ENCODE measurements at places on chromosomes 3 and 15. TPM values are rescaled to one million over a fixed set of nuclear protein-coding genes. Genes with fewer than 3 reads are reported as not detected.
A peak's percentile ranks its signal among the peaks of the same experiment; 100 is the strongest.

DNA sequence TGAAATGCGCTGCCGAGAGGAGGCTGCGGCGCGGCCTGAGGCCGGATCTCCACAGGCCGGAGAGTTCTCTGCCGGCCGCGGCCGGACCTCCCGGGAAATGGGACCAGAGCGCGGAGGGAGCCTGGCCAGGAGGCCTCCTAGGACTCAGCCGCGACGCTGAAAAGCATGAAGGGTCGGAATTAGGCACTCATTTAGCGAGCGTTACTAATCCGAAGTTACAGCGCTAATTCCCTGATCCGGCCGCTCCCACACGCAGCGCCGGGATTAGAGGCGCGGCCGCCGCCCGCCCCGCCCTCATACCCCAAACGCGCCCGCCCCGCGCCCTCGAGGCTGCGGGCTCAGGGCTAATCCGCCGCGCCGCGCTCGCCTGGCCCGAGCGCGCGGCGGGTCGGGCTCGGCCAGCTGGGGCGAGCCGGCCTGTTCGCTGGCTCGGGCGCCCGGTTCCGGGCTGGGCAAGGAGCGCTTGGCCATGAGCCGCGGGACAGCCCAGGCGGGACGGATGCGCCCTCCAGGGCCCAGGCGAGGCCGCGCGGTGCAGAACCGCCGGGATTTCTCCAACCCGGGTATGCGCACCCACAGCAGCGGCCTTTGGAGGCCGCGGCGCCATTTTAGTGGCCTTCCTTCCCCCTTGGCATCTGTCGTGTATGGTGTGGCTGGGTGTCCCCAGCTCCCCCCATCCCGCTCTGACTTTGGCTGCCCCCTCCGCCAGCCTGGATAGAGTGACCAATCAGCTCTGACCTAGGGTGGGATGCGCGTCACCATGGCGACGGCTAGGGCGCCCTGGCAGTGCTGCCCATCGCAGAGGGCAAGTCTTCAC is 36.8 kb upstream of the POLG start:
- no peak overlapping the region for H3K27ac ChIP-seq
- DNase-seq, result no peak
- peaks cover 12% of the 10 kb centered on the region for H3K4me1 ChIP-seq
- H3K27me3 ChIP-seq, result peaks cover 90% of the 10 kb centered on the region
- H3K4me3 ChIP-seq, result no peak overlapping the region

GRCh38 chr3:143476965-143477640 is 357.5 kb downstream of the CHST2 start:
- H3K27ac ChIP-seq, result no peak overlapping the region
- H3K27me3 ChIP-seq, result no peaks in the 10 kb centered on the region
- no peak overlapping the region for H3K4me3 ChIP-seq
- H3K36me3 ChIP-seq, result no peaks in the 10 kb centered on the region
- no peak for DNase-seq

DNA sequence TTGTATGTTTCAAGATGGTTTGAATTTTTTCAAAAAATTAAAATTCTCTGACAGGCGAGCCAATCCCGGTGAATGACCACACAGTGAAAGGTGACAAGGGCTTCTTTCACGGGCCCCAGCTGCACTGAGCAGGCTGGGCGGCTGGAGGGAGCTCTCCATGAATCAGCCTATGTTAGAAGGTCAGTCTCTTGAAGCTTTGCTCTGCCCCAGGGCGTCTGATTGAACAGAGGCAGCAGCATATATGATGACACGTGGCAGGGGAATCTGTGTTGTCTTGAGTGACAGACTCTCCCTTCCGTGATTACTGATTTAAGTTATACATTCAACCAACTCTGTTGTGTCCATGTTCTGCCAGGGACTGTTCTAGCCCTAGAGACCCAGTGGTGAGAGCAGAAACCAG is 51.5 kb downstream of the ISG20 start:
- H3K27me3 ChIP-seq, result peaks cover 5% of the 10 kb centered on the region
- H3K4me3 ChIP-seq, result no peak overlapping the region
- no peak overlapping the region for H3K27ac ChIP-seq
- no peaks in the 10 kb centered on the region for H3K4me1 ChIP-seq
- H3K36me3 ChIP-seq, result no peaks in the 10 kb centered on the region

DNA sequence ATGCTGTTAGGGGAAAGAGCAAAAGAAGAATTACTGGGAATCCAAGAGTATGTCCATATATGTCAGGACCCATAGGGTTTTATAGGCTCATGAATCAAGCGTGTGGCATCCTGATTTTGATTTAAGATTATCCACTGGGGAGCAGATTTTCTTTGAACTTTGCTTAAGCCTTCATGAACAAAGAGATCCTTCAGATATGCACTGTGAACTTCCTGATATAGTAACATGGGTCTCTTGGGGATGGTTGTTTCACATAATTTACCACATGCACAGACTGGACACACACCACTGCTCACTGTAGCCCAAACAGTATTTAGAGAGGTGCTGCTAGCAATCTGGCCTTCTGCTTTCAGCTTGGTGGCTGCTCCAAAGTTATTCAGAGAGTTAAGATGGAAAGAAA is 200.9 kb upstream of the ZPLD1 start:
- no peak overlapping the region for H3K27ac ChIP-seq
- H3K36me3 ChIP-seq, result no peaks in the 10 kb centered on the region
- H3K27me3 ChIP-seq, result no peaks in the 10 kb centered on the region
- peaks cover 5% of the 10 kb centered on the region for H3K4me1 ChIP-seq
- DNase-seq, result no peak

DNA sequence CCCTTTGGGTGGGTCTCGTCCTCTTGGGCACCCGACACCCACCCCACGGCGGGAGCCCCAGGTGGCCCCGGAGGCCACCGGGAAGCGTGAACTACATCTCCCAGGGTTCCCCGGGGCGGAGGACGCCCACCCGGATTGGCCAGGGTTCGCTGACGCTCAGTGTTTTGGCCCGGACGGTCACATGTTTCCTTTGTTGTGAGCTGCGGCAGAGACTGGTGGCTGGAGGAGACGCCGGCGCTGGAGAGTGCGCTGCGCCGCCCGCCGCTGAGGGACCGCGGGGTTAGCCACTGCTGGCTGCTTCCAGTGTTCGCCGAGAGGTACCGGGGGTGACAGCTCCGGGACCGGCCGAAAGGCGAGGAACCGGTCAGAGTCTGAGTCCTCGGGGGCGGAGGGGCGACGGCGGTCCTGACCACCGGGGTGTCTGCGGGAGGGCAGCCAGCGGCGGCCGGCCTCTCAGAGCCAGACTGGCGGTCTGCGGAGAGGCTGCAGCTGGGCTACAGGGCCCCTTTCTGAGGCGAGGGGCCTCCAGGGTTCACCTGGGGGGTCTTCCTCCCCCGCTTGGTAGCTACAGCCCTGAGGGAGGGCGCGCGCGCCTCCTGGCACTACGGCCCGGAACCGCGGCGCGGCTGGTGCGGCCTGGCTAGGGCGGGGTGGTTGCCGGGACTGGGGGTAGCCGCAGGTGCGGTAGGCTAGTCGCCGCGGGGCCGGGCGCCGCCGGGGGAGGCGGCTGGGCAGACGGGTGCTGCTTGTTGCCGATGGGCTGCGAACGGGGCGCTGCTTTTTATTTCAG is at the start of gene KLHL24:
Gene KLHL24, plus strand, starts transcription at position 193 of the 790 bp plus-strand sequence. CDS start 14,734 bp downstream, outside the sequence.
- H3K4me3 ChIP-seq, result peak within 1 kb of the TSS; percentile 87
- peak; percentile 92 for DNase-seq
- peaks cover 2% of the 10 kb centered on the region for H3K36me3 ChIP-seq
- H3K27ac ChIP-seq, result peak within 1 kb of the TSS; percentile 94
- H3K27me3 ChIP-seq, result no peaks in the 10 kb centered on the region

The GASK1A gene
- not detected for total RNA-seq

The GHSR gene
- not detected for total RNA-seq

DNA sequence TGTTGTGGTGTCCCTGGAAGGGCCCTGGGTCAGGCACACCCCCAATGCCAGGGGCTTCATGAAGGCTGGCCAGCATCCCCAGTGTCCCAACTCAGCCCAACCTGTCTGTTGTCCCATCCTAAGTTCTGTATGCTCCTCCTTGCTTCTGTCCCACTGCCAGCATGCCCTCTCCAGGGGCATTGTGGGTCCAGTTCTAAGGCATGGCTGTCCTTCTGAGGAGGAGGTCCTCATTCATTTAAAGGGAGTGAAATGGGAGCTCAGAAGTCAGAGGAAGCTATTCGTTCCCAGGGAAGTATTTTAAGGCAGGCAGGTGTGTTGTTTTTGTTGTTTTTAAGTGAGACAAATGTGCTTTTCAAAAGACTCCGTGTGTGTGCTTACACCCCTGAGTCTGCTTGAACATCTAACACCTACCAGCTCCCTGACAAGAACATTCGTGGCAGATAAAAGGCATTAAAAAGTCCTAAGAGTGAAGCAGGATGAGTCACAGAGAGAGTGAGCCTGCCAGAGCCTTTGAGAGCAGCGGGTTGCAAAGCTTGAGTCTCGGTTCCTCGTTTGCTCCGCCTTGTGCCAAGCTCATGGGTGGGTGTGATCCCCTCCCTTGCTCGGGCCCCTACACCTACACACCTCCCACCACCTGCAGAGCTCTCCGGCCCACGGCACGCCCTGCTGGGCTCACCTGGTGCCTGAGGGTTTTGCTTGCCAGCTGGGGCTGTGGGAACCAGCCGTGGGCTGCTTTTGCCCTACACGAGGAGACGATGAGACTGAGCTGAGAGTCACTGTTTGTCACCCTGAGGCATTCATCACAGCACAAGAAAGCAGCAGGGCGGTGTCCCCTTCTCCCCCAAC is 183.4 kb upstream of the TOPAZ1 start:
- H3K27me3 ChIP-seq, result no peaks in the 10 kb centered on the region
- peaks cover 24% of the 10 kb centered on the region for H3K4me1 ChIP-seq
- H3K4me3 ChIP-seq, result peak overlapping the region; percentile 55

DNA sequence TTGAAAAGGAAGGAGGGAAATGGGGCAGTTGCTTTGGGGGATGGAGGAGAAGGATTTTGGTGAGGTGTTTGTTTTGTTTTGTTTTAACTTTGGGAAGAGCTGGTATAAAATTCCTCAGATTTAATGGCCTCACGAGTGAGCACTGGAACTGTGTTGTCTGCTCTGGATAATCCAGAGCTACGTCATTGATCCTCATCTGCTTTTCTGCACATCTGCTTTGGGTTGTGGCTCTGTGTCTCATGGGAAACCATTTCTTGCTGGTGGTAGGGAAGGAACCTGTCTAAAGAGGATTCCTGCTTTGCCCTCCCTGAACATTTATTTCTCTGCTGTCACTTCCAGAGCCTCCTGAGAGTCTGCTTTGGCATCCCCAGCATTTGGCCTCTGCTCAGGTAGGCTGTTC is 3.1 kb downstream of the SNRK start:
- no peak for DNase-seq
- H3K4me3 ChIP-seq, result peak overlapping the region; percentile 88
- H3K36me3 ChIP-seq, result peaks cover 20% of the 10 kb centered on the region

- peaks cover 2% of the 10 kb centered on the region for H3K36me3 ChIP-seq
- no peak overlapping the region for H3K4me3 ChIP-seq
- H3K27me3 ChIP-seq, result no peaks in the 10 kb centered on the region
- H3K4me1 ChIP-seq, result peaks cover 4% of the 10 kb centered on the region
- H3K27ac ChIP-seq, result no peak overlapping the region
Measured at GRCh38 chr3:52341123-52341522, 25.0 kb downstream of the DNAH1 start.

- H3K27ac ChIP-seq, result no peak overlapping the region
- no peaks in the 10 kb centered on the region for H3K36me3 ChIP-seq
- H3K4me3 ChIP-seq, result no peak overlapping the region
- no peaks in the 10 kb centered on the region for H3K4me1 ChIP-seq
Measured at GRCh38 chr3:185716436-185717108, 108.3 kb downstream of the IGF2BP2 start.

GRCh38 chr3:53140847-53141845 is 10.9 kb upstream of the RFT1 start:
- no peaks in the 10 kb centered on the region for H3K36me3 ChIP-seq
- H3K4me3 ChIP-seq, result no peak overlapping the region
- no peaks in the 10 kb centered on the region for H3K27me3 ChIP-seq

The GPR27 gene
- 0.68 TPM for total RNA-seq

DNA sequence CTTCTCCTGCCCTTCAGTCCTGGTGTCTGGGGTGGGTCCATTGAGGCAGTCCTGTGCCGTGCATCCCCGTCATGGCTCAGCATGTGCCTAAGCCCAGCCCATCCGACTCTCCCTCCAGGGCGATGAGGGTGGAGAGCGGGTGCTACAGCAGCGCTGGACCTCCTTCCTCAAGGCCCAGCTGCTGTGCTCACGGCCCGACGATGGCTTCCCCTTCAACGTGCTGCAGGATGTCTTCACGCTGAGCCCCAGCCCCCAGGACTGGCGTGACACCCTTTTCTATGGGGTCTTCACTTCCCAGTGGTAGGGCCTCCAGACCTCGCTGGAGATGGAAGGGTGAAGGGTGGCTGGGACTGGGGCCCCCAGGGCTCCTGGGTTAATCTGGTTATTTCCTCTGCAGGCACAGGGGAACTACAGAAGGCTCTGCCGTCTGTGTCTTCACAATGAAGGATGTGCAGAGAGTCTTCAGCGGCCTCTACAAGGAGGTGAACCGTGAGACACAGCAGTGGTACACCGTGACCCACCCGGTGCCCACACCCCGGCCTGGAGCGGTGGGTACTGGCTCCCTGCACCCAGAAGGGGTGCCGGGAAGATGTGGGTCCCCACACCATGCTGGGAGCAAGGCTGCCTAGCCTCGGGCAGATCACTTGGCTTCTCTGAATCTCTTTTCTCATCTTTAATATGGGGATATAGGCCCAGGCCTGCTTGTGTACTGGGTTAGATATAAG is 10.1 kb downstream of the CIB1 start:
- no peaks in the 10 kb centered on the region for H3K36me3 ChIP-seq
- H3K27ac ChIP-seq, result no peak overlapping the region
- H3K4me1 ChIP-seq, result no peaks in the 10 kb centered on the region
- no peak overlapping the region for H3K4me3 ChIP-seq
- no peaks in the 10 kb centered on the region for H3K27me3 ChIP-seq
- DNase-seq, result no peak

DNA sequence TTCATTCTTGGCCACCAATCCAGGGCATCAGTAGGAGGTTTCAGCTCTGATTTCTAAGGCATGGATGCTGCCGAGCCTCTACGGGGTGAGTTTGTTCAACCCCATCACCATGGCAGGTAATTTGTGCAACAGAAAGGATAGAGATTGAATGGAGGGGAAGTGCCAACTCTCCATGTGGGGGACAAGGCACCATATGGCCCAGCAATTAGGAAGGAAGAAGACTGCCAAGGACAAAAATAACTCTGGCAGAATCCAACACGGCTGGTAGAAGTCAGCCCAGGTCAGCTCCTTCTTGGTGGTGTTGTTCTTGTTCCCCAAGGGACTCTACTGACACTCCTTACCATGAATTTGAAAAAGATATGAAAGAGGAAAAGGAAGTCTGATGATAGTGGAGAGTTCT is 503.9 kb downstream of the MAGI1 start:
- no peaks in the 10 kb centered on the region for H3K27me3 ChIP-seq
- H3K27ac ChIP-seq, result no peak overlapping the region
- no peak for DNase-seq
- no peaks in the 10 kb centered on the region for H3K36me3 ChIP-seq

DNA sequence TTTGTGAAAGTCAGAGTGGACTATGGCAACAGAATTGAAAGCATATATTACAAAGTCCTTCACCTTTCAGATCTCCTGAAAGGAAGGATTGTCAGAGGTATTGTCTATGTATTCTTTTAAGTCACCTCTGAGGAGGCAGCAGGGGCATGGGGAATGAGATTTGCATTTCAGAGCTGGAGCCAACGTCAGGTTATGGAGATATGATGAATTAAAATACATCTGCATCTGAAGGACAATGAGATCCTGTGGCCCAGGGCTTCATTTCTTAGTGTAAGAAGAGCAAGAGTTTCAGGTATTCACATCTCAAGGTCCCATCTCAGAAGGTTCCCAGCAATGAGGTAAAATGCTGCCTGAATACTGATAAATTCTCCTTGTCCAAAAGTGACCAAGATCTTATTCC is 695.8 kb downstream of the TUSC7 start:
- H3K36me3 ChIP-seq, result no peaks in the 10 kb centered on the region
- H3K27ac ChIP-seq, result no peak overlapping the region
- no peaks in the 10 kb centered on the region for H3K4me1 ChIP-seq
- DNase-seq, result no peak
- H3K4me3 ChIP-seq, result no peak overlapping the region
